ENCODE measurements at places on chromosomes 2 and 18.

- DNase-seq, result no peak
Observed at GRCh38 chr2:105584435-105585010, 160.2 kb upstream of the NCK2 start.

- DNase-seq, result peak; percentile 70
Observed at GRCh38 chr2:46909771-46910419, 5.7 kb downstream of the MCFD2 start.

DNA sequence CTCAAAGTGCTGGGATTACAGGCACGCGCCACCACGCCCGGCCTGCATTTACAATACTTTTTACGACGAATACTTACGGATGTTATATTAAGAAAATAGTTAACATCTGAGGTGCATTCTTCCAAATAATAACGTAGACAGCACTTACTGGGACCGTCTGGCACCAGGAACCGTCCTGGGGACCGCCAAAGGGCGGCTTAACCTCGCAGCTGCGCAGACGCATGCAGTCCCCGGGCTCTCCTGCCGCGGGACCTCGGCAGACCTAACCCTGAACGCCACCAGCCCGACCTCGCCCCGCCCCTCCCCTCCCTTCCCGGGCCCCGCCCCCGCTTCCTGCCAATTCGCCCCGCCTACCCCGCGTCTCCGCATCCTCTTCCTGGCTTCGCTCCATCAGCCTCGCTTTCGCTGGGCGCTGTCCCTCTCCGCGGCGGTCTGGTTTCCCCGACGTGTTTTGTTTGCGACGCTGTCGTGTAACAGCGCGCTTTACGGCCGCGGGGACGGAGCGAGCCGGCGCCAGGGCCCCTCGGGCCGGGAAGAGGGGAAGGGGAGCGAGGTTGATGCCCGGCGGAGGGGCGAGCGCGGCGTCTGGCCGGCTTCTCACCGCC lies at the start of gene CNOT11:
Gene CNOT11, plus strand, starts transcription at position 479 of the 605 bp plus-strand sequence. Its CDS starts 79 bp downstream, at position 558.
- peak; percentile 99 for DNase-seq

DNA sequence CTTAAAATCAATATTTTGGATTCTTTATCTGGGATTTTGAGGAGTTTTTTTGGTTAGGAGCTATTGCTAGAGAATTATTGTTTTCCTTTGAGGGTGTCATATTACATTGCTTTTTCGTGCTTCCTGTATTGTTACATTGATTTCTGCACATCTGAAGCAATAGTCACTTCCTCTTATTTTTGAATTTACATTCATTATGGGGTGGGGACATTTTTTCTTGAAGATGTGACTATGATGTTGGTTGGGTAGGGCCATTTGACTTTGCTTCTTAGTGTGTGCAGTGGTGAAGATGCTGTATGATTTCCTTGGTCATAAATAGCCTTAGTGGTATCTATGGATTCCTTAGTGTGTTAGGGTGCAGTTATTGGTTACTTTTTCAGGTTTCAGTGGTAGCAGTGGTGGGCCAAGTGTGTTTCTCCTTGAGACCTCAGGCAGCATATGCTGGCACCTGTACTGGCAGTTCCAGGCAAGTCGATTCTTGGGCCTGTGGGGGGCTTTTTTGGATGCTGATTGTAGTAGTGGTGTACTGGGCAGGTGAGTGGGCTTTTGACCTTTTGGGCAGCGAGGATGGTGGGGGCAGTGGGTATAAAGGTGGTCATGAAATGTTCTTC lies 61.8 kb downstream of the ARHGAP25 start:
- peak; percentile 62 for DNase-seq

GRCh38 chr2:239381709-239382134 lies 19.1 kb downstream of the HDAC4 start:
- no peak for DNase-seq

DNA sequence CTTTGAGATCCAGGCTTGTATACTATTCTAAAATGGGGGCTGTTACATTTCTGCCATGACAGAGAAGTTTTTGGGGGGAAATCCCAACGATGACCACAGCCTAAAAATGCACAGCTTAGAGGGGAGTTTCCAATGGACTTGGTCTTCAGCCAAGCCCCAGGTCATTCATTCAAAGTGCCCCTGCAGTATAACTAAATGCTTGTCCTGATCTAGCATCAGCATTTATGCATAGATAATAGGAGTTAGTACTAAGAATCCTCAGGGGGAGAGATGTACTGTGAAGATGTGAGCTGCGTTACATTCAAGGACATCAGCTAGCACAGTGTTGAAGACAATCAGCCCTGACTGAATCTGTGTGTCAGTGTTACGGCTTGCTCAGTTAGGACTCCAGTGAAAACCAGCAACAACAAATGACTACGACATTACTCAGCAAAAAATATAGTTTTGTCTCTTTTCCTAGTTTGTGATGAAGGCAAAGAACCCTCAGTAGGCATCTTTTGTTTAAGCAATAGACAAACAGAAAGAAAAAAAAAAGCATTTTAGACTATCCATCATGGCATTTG lies 160.9 kb downstream of the ZEB2 start:
- peak; percentile 52 for DNase-seq

GRCh38 chr18:61980355-61980754 lies 87.5 kb upstream of the RNF152 start:
- peak; percentile 65 for DNase-seq

GRCh38 chr2:240227538-240228428 lies 87.3 kb upstream of the OTOS start:
- DNase-seq, result no peak

DNA sequence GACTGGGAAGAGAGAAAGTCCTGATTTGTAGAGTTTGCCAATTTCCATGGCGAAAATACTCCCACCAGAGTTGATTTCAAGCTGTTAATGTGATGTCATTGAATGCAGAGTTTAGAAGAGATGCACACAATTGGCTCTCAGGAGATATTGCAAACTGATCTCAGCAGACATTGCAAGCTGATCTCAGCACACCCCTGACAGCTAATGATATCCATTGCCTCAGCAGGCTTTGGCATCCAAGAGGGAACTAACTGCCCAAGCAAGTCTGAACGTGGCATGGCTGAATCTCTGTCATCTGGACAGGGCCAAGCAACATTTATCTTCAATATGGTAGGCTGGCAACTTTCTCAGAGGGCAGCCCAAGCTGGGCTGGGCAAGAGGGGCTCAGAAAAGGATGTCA lies 78.4 kb upstream of the CYP1B1 start:
- peak; percentile 33 for DNase-seq

- DNase-seq, result no peak
Observed at GRCh38 chr2:155176345-155176744, 477.9 kb downstream of the KCNJ3 start.

GRCh38 chr2:208501206-208501605 lies 94.6 kb downstream of the PTH2R start:
- no peak for DNase-seq

- DNase-seq, result no peak
Observed at GRCh38 chr18:52657043-52657805, 317.2 kb downstream of the DCC start.

DNA sequence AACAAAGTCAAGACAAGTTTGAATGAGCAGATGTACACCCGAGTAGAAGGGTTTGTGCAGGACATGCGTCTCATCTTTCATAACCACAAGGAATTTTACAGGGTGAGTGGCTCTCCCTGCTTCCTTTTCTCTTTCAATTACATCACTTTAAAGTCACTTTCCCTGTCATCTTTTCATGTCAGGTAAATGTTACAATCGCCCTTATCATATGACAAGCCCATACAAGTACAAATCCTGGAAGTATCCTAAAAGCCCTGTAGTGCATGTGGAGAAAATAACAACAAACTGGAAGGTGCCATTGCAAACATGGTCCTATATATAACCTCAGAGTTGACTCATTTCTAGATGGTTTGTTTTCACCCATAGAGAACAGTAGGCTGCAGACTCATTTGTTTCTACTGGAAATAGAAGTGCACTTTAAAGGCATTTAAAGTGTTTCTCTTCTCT lies 126.0 kb downstream of the SP100 start:
- DNase-seq, result peak; percentile 42

DNA sequence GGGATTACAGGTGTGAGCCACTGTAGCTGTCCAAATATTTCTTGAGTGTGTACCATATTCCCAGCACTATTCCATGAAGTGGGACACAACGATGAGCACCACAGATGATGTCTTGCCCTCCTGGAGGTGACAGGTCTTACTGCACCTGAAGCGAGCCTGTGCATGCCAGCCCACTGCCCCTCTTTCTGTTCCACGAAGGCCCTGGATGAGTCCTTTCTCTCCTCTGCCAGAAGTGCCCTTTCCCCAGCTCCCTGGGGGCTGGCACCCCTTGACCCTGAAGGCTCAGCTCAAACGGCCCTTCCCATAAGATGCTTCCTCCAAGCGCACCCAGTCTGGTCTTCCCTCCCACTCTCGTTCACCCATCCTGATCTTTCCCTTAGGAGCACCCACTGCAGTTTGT lies 5.5 kb downstream of the ATP6V1B1 start:
- no peak for DNase-seq

DNA sequence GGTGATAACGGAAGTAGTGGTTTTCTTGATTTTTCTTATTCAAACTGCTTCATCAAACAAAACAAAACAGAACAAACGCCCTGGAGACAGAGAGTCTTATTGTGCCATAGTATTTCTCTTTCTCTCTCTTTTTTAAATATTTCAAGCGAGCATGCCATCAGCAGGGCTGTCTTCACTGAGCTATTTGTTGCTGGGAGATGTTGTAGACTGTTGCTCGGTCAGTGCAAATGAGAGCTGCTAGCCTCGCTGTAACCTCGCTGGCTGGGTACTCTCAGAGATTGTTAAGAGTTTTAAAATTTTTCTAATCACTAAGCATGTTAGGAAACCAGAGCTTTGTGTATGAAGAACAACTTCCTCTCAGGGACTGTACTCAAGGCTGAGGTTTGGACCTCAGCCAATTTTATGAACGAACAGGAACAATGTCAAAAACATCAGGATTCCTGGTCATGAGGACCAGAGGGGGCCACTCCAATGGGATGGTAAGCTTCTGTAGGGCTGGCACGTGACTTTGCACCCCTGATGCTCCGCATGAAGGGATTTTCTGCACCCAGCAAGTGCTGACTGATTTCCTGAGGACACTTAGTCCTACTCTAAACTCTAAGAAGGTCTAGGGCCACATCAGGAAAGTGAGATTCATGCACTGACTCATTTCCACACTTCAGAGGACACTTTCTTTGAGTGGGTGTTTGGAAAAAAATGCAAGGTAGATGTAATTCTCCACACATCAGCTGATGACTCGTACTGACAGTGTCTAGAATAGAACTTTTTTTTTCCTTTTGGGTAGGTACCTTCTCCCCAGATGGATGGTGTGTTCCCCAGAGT lies 59.8 kb upstream of the IL1R1 start:
- DNase-seq, result peak; percentile 95

DNA sequence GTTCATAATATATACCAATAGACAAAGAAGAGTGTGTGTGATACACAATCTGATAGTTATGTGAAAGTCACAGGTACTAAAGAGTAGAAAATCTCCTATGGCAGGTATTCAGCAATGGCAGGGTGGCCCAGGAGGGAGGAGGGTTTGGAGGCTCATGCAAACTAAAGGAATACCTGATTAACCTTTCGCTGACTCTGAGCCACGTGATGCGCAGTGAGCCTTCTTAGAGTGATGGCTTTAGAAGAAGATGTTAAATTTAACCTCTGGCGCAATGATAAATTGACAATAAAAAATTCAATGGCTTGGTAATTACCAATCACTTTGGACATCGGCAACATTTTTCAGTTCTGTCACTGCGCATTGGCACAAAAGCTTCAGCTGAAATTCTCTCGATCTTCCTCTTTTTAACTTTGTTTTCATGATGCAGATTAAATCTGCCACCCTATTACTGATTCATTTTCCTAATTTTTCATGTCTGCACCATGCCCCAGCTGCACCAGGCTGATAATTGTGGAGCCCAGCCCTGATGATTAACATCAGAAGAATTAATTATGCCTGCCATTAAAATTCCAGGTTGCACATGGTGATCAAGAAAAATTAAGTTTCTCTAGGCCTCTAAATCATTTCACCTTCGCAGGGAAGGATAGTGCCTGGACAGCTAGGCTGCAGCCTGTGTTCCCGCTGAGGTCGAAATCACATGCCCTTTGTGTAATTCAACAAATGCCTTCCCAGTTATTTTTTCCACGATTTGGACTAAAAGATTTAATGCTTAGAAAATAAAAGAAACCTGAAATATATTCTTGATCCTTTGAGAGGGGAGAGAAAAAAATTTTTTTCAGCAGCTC lies 250.6 kb upstream of the HNRNPA3 start:
- DNase-seq, result no peak

DNA sequence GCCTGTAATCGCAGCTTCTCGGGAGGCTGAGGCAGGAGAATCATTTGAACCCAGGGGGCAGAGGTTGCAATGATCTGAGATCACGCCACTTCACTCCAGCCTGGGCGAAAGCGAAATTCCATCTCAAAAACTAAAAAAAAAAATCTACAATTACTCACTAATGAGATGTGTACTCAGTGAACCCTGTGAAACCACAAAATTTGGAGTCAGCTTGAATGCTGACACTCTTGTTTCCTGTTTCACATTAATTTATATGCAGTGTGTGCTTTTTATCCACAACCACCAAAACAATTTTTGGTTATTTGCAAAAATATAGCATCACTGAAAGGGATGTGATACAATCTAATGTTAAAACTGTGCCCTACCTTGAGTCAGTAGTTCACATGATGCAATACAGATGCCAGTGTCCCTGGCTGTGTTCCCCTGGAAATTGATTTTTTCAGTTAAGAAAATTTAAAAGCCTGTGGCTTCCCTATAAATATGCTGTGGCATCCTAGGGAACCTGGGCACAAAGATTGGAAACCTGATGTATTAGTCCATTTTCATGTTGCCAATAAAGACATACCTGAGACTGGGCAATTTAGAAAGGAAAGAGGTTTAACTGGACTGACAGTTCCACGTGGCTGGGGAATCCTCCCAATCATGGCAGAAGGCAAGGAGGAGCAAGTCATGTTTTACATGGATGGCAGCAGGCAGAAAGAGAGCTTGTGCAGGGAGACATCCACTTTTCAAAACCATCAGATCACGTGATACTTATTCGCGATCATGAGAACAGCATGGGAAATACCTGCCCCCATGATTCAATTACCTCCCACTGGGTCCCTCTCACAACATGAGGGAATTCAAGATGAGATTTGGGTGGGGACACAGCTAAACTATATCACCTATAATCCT lies 337.5 kb upstream of the NT5C1B start:
- no peak for DNase-seq

GRCh38 chr2:28291811-28292440 lies 100.7 kb upstream of the FOSL2 start:
- no peak for DNase-seq

DNA sequence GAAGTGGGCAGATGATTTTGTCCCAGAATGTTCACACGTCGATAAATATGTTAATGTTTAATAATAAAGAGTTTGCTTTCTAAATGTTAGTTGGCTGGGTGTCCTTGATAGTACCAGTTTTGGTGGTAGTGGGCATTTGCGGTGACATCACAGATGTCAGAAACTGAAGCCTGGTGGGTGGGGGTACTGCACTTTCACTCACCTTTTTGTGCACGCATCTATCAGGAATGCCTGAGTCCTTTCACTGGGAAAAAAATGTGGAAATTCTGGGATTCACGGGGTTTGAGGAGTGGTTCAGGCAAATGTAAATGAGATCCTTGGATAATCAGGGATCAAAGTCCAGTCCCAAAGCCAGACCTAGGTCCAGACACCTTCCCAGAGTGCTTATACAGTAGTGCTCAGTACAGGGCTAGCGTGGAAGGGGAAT lies 3.2 kb downstream of the EPAS1 start:
- peak; percentile 41 for DNase-seq
